ENCODE measurements at places on chromosomes 6 and 20. TPM values are rescaled to one million over a fixed set of nuclear protein-coding genes. Genes with fewer than 3 reads are reported as not detected.

Gene RREB1
- 112 TPM for total RNA-seq

Gene PCSK2
- 75.3 TPM for total RNA-seq

GRCh38 chr6:129140526-129140925, 257.6 kb downstream of the LAMA2 start:
- H3K4me1 ChIP-seq: no peaks in the 10 kb centered on the region
- no peaks in the 10 kb centered on the region for H3K36me3 ChIP-seq
- H3K4me3 ChIP-seq: no peak overlapping the region
- no peak for DNase-seq

DNA sequence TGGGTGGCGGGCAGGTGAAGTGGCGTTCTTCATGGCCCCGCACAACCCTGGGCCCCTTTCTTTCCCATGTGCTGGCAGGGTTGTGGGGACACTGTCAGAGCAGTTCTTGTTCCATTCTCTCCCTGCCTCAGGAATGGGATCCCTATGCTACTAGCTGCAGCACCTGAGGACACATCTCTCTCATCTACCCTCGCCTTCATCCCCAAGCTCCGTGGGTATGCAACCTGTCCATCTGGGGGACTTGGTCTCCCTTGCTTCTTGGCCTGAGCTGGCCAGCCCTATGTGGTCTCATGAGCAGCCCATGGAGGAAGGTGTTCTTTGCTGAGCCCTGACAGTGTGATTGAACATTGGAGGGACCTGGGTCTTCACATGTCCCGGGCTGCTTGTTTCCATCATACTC, 24.2 kb downstream of the CST9L start:
- H3K4me1 ChIP-seq: no peaks in the 10 kb centered on the region
- no peaks in the 10 kb centered on the region for H3K27me3 ChIP-seq
- H3K4me3 ChIP-seq: no peak overlapping the region
